ENCODE measurements at places on chromosomes 13 and 19.

- no peak for DNase-seq
Observed at GRCh38 chr13:23828866-23829265, 60.3 kb downstream of the MIPEP start.

DNA sequence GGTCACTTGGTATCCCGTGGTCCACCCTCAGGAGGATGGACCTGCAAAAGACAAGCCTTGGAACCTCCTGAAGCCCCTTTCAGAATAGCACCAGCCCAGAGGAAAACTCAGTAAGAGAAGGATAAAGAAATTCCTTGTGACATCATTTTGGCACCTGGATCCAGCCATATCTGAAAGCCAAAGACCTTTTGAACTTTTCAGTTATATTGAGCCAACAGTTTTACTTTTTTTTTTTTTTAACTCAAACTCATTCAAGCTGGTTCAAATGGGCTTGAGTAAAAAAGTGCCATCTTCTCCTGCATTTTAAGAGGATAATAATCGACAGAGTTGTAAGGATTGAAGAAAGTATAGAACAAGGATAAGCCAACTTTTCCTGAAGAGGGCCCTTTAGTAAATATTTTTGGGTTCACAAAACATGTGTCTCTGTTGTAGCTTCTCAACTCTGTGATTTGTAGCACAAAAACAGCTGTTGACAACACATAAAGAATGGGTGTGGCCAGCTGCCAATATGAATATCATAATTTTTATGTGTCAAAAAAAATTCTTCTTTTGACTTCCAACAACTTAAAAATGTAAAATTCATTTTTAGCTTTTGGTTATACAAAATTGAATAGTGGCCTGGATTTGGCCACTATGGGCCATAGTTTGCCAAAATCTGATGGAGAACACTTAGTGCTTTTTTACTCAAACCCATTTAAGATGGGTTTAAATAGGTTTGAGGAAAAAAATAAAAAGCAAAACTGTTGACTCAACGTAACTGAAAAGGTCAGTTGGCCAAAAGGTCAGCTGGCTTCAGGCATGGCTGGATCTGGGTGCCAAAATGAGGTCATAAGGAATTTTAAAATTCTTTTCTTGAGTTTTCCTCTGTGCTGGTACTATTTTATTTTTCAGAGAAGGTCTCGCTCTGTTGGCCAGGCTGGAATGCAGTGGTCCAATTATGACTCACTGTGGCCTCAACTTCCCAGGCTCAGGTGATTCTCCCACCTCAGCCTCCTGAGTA, 50.7 kb downstream of the ACSBG2 start:
- no peak for DNase-seq

GRCh38 chr13:92873029-92873428, 353.6 kb upstream of the GPC6 start:
- DNase-seq = no peak

GRCh38 chr13:88369866-88370265, 698.7 kb downstream of the SLITRK5 start:
- DNase-seq = no peak

DNA sequence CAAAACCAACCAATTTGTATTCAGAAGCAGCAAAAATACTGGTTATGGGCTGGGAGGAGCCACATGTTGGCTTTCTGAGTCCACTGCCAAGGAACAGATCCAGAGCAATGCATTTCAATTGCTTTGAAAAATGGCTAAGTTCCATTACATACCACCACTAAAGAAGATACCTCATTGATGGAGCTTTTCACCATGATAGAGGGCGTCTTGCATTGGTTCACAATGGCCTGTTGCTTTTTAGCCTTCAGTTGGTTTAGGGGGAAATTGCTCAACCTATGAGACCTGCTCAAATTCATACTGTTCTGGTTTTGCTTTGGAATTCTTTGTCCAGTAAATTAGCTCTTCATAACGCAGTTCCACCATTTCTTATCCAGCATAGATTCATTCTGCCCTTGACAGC, 21.2 kb upstream of the CPB2 start:
- DNase-seq = no peak

Data from hematopoietic multipotent progenitor cell treated with erythropoietin and hydrocortisone succinate and interleukin-3 and kit ligand, for 17 days (in vitro differentiated cells).